AG08396 (cell line): ENCODE measurements at places on chromosomes 3 and 15.

DNA sequence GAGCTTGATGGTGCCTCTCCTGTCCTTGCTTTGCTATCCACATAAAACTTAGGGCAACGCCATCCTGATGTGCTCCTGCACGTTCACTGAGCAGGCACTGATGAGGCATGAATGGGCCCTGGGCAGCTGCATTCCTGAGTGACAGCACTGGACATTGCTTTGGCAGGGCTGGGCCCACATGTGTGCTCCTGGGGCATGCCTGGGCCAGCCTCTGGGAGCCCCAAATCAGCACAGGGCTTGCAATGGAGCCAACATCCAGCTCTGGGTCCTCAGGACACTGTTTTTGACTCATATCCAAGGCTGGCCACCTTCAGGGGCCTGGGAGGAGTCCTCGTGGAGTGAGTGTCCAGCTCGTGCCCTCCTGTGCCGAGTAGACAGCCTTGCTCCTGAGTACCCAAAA is 5.9 kb upstream of the TKT start:
- no peak for DNase-seq

DNA sequence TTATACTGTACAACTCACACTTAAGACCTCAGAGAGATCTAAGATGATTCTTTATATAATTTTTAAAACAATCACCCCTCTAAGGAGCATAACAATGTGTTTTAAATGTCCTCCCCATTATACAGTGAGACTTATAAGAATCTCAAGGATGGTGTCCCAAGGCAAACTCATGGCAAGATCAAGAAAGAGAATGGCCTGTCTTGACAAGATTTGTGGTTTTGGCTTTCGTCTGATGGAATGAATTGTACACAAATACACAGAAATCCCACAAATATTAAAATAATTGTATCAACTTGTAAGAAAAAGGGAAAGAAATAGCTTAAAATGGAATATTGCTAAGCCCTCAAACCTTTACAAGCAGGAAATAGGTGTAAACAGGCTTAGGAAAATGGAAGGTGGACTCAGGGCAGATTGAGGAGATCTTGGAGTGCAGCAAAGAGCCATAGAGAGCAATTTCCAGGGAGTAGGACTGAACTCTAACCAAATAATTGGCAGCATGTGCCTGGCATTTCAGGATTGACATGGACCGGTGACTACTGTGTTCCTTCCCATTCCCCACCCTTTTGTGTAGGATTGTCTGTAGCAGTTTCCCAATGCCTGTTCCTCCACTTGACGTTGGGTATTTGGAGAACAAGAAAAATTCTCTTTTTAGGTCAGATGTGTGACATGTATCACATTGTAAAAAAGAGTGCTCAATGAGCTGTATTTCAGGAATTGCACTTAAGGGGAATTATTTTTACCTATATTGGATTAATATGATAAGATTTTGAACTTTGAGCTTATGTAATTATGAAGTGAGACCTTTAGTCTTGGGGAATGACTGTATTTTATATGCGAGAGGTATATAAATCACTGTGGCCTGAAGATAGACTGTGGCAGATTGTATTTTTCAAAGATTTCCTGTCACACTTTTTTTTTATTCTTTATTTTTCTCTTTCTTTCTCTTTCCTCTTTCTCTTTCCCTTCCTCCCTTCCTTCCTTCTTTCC is 317.8 kb upstream of the SLITRK3 start:
- DNase-seq = no peak

DNA sequence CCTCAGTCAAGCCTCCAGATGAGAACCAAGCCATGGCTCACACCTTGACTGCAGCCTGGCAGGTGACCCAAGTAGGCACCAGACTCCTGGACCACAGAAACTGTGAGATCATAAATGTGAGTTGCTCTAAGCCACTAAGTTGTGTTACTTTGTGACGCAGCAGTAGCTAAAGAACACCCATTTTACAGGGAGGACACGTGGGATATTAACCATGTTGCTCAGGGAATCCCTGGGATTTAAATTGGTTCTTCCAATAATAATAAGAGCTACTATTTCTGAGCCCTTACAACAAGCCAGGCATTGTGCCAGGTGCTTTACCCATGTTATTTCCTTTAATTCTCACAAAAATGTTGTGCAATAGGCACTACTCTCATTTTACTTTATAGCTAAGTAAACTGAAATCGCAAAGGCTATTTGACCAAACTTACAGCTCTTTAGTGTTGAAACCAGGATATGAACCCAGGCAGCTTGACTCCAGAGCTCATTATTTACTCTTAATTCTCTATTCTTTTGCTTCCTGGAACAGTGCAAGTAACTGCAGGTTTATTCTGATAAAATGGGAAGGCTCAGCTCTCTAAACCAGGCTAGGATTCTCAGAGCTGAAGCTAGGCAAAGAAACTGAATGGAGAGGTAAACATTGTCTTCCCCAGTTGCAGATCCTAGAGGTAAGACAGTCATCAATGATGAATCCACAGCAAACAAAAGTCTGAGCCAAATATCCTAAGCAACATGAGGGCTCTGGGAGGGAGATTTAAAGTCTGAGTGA is 294.4 kb downstream of the KBTBD8 start:
- DNase-seq = no peak

DNA sequence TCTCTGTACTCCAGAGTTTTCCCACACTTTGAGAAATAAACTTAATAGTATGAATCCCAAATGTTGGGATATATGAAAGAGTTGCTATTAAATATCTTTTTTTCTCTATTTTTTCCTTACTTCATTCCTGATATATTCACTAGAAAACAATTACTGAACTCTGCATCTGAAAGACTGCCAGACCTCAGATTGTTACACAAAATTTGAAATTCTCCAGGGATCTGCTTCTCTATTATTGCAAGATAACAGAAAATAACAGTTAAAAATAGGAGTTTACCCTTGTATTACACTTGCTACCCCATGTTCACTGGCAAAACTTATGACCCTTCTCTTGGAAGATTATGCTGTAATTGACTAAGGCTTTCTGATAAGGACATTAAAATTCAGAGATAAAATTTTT is 11.7 kb upstream of the P3H2 start:
- DNase-seq = no peak

GRCh38 chr3:189369636-189370035 is 197.9 kb downstream of the TPRG1 start:
- DNase-seq = no peak

GRCh38 chr15:52493968-52494367 is 34.7 kb downstream of the MYO5A start:
- no peak for DNase-seq

DNA sequence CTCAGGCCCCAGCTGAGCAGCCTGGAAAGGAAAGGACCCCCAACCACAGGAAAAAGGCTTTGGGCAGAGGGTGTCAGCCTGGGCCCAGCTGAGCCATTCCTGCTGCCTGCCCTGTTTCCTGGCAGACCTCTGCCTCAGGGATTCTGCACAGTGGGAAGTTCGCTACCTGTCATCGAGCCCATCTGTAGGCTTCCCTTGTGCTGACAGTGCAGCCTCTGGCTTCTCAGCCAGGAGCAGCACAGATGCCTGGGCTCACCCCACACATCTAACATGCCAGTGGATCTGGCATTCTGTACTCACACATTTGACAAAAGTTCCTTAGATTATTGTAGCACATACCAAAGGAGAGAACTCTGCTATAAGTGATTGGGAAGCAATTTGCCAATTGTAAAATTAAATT is 202.2 kb downstream of the SSR3 start:
- DNase-seq = no peak

- no peak for DNase-seq
Observed at GRCh38 chr3:70885636-70886035, 573.2 kb upstream of the MDFIC2 start.

GRCh38 chr3:189593581-189593980 is 37.6 kb upstream of the TP63 start:
- no peak for DNase-seq

DNA sequence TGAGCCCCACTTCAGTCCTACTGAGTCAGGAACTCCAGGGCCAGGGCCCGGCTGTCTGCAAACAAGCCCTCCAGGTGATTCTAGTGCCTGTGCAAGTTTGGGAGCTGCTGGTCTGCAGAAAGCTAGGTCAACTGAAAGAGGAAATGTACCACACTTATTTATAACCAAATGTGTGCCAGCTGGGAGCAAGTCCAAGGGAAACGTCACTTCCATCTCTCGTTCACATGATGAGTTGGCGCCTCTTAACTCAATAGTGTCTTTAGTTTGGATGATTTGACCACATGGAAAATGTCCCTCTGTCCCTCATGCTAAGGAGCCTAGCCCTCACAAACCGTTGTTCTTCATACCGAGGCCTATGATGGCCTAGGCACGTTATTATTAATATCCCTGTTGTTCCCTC is 43.2 kb downstream of the GOLGA8S start:
- no peak for DNase-seq

DNA sequence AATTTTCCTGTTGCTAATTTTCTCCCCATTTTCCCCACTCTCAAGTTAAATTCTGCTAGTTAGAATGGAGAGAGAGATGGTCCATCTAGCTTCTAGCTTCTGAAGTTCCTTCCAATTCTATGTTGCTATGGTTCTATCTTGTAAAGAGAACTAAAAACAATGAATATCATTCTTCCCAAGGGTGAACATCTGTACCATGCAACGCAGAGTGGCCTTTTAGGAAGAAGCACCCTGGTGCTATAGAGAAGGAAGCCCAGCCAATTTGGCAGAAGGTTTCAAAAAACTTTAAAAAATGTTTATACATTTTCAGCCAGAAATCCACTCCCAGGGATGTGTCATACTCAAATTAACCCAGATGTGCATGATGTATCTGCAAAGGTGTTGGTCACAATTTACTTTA is 149.1 kb downstream of the SEMA6D start:
- no peak for DNase-seq

DNA sequence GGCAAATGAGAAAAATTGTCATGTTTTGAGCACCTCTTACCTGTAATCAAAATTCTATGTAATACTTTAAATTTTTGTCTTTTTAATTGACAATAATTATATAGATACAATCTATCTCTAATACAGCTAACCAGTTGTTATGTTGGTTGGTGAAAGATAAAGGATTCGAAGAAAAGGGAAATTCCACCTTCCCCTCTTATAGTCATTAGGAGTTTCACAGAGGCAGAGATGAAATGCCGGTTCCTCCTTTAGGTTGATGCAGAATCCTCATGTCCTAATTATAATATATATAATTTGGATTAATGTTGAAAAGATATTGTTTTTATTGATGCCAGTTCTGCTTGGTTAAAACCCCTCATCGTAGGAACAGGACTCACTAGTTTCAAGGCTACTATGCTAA is 67.1 kb downstream of the LRCH3 start:
- DNase-seq = no peak

GRCh38 chr3:87924485-87924884 is 134.3 kb downstream of the CGGBP1 start:
- no peak for DNase-seq

DNA sequence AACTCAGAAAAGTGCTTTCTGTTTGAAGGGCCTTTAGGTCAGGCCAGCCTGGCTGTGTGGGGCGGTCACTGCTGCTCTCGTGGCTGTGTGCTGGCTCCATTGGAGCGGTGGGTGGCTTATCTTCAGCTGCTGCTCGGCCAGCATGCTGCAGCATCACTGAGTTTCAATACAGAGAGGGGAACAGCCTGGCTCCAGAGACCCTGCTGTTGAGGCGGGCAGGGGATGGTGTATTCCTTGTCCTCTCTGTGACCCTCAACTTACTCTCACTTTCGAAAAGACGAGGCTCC is 248.5 kb upstream of the ONECUT1 start:
- no peak for DNase-seq

- DNase-seq = peak; percentile 89
Observed at GRCh38 chr3:58560771-58561311, 16.4 kb downstream of the FAM107A start.

DNA sequence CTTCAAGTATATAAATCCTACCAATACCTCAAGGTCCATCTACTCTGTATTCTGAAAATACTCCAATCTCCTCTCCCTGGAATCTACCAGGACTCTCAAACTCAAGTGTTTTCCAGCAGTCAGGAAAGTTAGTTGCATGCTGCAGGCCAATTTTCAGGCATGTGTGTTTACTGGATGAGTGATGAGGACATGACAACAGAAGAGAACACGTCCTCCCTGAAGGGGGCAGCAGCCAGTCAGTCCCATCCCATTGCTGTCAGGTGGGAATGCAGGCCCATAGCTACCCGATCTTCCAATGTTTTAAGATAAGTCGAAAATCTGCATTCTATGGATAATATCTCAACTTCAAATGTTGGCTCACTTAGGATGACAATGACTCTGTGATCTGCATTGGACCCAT is 496.2 kb downstream of the FHIT start:
- no peak for DNase-seq

DNA sequence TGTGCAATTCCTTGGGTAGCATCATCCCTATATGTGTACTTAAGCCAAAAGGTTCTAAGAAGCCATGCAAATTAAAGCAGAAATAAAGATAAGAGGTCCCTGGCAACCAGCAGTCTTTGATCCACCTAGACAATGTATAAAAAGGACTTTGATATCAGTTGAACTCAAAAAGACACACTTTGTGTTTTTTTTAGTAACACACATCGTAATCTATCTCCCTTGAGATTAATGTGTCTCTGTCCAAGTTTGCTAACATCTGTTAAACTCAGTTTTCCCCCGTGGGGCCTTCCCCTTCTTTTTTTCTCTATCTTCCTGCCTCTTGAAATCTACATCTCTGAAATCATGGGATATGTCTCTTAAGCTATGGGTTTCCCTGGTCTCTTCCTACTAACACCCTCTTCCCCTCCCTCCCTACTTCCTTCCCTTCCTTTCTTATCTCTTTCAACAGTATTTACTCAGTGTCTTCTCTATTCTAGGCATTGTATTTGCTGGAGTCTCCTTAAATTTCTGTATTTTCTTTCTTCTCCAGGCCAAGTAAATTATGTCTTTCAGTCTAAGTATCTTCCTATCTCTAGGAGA is 27.7 kb downstream of the ALDH1A2 start:
- no peak for DNase-seq

DNA sequence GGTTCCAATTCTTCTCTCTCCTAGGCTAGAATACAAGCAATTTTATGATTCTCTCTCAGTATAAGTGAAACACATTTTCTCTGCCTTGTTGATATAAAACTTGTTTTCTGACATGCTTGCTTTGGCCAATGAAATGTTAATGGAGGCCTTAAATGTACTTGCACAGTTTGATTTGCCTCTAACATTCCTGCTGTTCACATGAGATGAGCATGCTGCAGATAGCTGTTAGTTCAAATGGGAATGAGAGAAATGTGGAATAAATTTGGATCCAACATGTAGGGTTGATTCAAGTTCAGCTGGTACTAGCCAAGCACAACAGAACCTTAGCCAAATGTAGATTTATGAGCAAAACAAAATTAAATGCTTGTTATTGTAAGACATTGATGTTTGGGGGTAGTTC is 32.6 kb upstream of the FHIT start:
- DNase-seq = no peak

- peak; percentile 25 for DNase-seq
Observed at GRCh38 chr3:72818092-72818773, 30.0 kb downstream of the SHQ1 start.
